T47D (cell line): ENCODE measurements at places on chromosomes 7 and 10.

- DNase-seq = no peak
These were observed 86.6 kb upstream of the MACROH2A2 start for GRCh38 chr10:69965919-69966662.

GRCh38 chr7:131219312-131220041, 108.2 kb upstream of the MKLN1 start:
- no peak for DNase-seq

GRCh38 chr7:94161476-94161875, 157.3 kb upstream of the BET1 start:
- DNase-seq = no peak

DNA sequence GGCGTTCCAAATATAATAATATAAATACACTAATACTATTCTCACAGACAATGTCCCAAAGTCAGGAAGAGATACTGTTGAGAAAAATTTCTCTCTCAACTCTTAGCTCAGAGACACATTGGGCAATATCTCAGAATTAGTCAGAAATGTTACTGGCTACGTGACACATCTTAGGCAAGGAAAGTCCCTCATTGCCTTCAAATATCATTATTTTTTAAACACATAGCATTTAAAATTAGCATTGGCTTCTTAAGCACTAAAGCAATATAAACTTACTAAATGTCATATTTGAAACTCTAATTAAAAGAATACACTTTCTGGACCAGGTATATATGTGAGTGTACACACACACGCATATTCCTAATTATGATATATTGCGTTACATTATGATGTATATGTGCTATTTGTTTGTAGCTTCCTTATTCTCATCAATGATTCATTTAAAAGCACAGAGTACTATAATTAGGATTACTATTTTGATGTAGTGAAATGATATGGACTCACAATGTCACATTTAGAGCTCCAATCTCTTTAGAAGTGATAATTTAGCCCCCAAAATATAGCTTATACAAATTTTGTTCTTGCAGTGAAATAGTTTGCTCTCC, 255.8 kb downstream of the TWIST1 start:
- no peak for DNase-seq

GRCh38 chr7:21352540-21353387, 75.1 kb upstream of the SP4 start:
- DNase-seq = no peak

DNA sequence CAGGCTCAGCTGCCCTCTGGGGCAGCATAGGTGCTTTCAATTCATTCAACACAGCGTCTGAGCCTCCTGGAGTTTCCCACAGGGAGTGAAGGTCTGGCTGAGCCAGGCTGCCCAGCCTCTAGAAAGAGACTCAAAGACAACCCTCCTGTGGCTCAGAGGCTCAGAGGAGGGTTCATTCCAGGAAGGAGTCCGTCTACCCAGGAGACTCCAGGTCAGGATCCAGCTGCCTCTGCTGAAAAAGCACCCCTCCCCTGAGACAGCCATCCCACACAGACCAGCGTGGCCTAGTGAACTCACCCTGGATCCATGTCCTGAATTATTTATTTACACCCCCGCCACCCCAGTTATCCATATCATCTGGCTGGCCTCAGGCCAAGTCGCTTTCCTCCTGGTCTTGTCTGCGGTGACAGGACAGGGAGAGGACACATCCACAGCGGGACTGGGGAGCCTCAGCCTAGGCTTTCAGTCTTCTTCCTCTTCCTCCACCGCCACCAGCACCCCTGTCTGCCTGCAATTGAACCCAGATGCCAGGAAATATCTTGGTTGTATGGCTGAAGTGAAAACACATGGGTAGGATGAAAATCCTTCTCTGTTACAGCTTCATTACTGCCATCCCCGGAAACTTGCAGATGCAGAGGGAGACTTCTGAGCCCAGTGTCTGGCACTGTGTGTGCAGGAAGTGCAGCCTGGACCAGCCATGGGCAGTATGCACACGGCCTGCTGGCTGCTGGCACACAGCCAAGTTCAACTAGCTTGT, 44.0 kb upstream of the COL13A1 start:
- no peak for DNase-seq

DNA sequence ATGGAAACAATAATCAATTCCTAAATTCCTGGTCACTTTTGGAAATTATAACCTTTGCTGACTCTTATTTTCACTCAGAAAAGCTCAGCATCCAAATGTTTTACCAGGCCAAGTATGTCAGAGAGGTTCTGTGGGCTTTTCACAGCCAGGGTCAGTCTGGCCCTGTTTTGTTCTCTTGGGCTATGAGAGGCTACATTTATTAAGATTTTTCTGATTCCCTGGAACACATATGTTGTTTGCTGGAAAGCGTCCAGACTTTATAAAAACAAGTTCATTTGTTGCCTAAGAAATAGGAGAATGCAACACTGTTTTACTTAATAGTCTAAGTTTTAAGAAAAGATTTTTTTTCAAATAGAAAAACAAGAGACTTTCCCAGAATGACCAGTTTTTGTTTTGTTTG, 238.4 kb upstream of the PLXDC2 start:
- no peak for DNase-seq

- DNase-seq = no peak
These were observed 87.9 kb downstream of the KMT2C start for GRCh38 chr7:152347888-152348287.

GRCh38 chr10:102542800-102543418, 39.1 kb downstream of the SUFU start:
- no peak for DNase-seq

DNA sequence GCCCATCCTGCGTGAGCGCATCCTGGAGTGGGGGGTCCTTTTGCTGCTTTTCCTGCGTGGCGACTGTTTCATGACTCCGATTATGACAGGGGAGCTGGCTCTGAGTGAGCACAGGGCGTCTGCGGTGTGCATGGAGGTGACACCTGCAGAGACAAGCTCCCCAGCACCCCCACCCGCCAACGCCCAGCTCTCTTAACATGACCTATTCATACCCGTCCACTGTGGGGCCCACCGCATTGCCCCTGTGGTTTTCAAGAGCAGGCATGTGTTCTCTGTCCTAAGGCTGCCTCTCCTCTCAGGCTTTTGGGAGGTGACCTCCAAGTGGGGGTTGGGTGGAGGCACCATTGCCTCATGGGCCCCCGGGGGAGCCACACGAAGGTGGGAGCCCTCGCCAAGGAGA, 500.7 kb downstream of the TCERG1L start:
- DNase-seq = no peak

DNA sequence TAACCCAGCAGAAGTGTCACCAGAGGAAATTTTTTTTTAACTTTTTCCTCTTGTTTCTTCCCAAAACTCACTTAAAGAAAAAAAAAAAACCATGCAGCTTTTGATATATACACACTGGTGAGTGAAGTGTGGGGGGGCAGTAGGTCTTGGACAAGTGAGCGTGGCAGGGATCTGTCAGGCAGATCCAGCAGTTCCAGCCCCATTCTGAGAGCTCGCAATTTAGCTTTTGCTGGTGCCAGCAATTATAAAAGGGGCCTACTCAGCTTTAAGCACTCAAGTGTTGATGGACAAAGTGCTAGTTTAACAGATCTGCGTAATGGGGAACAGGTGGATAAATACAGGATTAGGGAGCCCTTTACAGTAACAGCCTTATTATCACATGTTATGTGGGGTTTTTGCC, 619.2 kb upstream of the GALNT17 start:
- DNase-seq = no peak

DNA sequence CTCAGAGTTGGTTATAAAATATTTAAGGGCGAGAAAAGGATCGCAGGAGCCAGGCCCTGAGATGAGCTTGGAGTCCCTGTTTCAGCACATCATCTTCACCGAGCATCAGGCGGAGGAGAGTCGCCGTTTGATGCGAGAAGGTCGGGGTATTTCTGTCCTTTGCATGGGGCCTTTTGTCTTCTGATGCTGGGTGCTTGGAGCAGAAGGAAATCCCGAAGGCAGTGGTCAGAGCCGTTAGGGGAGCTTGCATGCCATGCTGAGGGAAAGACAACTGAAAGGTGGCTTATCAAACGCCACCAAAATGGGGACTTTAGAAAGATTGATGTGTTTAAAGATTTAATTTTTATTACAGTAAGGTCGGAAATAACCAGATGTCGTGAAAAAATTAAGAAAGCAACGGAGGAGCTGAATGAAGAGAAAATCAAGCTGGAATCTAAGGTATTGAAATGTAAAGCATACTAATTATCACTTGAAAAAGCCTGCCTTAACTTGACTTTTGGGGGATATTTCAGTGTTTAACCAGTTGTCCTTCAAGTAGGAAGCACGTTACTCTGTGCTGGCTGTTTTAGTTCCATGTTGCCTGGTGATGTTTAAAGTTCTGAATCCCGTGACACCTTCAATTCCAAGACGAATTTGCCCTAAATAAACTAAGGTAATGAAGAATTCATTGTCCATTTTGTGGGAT, 845 bp downstream of the CCDC172 start:
- DNase-seq = no peak

DNA sequence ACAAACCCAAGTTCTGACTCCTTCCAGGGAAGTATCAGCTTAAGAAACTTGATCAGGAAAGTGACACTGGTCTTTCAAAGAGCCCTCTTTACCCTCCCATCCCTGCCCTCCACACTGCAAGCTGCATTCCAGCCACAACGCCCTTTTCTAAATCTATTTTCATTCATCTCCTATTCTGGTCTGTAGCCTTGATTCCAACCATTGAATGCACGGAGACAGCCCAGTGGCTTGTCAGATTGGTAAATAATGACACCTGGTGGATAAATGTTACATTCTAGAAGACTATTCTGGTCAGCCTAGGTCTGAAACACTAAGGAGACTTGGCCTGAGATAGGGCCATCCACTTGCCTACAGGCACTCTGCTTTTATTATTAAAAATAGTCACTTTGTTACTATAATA, 20.9 kb downstream of the MORN4 start:
- DNase-seq = peak; percentile 83

DNA sequence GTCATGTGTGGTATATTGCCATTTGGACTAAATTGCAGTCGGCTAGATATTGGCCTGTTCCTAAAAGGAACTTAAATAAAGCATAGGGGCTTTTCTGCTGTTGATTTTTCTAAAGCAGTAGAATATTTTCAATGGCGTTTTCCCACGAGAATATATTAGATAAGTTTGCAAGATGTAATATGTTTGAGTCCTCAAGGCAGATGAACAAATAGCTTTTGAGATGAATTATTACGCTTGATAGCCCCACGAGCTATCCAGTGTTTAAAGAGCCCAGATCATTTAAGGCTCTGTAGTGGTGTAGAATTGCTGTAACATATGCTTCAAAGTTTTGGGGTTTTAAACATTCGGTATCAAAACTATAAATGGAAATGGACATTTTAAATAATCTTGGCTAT, 2.9 kb downstream of the CELF2 start:
- DNase-seq = no peak

- no peak for DNase-seq
These were observed 4.7 kb upstream of the EBF3 start for GRCh38 chr10:129968853-129969183.

DNA sequence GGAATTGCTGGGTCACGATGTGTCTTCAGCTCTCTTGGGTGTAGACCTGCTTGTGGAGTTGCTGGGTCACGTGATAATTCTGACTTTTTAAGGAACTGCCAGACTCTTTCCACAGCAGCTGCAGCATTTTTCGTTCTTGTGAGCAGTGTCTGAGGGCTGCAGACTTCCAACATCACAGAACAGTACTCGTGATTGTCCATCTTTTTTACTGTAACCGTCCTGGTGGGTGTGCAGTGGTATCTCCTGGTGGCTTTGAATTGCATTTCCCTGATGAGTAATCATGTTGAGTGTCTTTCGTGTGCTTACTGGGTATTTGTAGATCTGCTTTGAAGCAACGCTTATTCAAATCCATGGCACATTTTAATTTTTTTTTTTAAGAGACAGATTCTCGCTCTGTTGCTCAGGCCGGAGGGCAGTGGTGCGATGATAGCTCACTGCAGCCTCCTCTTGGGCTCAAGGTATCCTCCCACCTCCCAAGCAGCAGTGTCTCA, 22.7 kb downstream of the INPP5A start:
- no peak for DNase-seq

- peak; percentile 25 for DNase-seq
These were observed 57.1 kb downstream of the STK17A start for GRCh38 chr7:43639858-43640491.

- no peak for DNase-seq
These were observed 1078.9 kb downstream of the NRG3 start for GRCh38 chr10:82953909-82954308.
